ENCODE measurements at places on chromosomes 5 and 9.

DNA sequence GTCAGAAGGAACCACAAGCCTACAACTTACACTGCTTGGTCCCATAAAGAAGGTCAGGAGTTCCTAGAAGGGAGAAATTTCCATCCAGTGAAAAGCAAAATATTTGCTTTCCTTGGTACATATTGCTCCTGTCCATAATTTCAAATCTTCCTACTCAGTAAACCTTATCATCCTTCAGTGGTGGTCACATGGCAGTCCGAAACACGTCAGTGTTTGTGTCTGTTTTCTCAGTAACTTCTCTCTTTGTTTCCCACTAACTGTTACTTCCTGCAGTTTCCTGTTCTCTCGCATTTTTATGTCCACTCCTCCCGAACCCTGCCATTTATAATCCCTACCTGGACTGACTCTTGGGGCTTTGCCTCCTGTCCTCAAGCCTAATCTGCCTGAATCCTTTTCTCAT lies 129.1 kb downstream of the FANCC start:
- DNase-seq = no peak

DNA sequence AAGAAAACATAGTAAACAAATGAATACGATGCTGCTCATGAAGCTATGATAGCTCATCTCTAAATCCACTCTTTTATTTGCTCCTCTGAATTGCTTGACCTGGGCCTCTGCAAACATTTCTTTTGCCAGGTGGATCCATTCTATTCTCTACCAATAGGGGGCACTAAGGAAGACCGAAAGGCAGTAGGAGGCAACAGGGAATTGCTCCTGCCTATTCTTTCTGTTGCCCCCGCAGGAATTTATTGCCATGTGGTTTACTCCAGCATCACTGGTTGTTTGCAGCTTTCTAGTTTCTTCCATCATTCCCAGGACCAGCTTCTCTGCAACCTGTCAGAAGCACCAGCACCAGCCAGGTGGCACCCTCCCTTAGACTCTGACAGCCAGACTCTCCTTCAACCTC lies 5.3 kb downstream of the GAPT start:
- DNase-seq = no peak

DNA sequence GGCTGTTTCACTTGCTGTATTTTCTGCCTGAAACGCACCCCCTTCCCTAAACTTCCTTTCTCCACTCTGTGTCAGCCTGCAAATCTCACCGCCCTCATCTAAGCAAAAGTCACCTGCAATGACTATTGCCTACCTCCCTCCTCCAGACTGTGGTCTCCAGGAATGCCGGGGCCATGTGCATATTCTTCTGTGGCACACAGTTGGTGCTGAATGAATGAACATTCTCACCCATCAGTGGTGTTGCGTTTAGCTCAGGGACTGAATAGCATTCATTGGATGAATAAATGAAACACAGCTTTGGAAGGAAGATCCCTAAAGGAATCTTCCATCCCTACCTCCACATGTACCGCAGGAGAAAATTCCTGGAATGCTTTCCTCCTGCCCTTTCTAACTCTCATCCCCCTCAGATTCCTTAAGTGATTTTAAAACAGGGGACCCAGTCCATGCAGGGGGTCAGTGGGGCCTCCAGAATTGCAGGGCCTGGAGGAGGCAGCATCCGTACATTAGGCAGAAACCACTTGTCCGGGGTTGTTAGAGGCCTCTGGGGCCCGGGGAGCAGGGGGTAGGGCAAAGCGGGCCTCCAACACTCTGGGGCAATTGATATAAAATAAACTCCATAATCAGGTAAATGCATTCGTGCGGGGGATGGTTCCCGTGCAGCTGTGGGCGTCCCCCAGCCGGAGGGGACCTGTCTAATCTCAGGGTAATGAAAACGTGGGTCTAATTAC lies 28.3 kb upstream of the PTGS1 start:
- no peak for DNase-seq

DNA sequence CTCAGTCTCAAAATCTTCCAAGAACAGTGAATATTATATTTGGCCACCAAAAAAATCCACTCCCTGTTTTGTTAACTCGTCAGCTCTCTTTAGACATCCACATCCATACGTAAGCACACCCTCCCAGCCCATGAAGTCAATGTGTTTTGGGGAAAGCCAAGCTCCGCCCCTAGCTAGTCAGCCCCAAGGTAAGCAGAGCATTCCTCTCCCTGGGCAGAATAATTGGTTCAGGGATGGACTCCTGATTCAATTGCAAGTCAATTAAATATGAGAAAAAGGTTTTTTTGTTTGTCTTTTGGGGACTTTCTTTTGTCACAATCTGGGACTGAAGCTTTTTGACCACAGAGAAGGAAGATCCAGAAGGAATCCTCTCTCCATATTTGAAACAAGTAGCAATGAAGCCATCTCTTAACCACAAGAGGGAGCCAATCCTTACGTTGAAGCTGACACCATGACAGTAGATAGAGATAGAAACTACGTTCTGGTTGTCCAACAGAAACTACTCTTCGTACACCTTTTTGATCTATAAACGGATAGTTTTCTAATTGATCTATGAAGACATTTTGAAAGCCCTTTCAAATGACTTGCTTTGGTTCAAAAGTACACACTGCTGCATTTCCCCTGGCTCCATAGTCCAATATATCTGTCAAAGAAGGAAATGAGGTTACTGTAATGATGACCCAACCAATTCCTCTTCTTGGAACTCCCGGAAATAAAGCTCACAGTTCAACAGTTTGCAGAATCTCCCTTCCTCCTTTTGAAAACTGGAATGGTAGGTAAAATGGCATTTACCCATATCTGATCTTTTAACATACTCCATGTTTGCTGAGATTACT lies 166.4 kb downstream of the TLE1 start:
- peak; percentile 33 for DNase-seq

DNA sequence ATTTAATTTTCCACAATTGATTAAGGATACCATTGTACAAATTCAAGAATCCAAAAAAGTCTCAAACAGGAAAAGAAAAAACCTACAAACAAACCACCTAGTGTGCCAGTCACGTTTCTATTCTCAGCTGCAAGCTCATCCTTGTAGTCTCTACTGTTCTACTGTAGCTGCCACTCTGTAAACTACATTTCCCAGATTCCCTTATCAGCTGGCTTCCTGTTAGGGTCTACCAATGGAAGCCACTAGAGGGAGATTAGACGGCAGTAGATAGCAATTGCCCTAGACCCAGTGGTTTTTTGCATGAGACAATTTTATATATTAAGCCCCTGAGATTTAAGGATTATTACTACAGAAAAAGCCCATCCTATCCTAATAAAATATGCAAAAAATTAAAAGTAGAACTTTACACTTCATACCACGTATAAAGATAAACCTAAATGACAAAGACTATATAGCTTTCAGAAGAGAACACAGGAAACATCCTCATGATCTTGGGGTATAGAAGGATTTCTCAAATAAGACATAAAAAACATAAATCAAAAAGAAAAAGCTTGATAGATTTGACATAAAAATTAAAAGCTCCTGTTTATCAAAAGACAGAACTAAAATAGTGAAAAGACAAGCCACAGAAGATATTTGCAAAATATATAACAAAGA lies 37.4 kb downstream of the P4HA2 start:
- peak; percentile 72 for DNase-seq

Data from left lung (tissue), 14 donors.